ENCODE measurements at places on chromosomes 2 and 18.

- no peak for DNase-seq
These were observed 1.9 kb downstream of the SLC11A1 start for GRCh38 chr2:218383892-218384519.

GRCh38 chr2:106104332-106105062, 89.6 kb downstream of the UXS1 start:
- DNase-seq, result no peak

- DNase-seq, result no peak
These were observed 207.4 kb downstream of the CBLN2 start for GRCh38 chr18:72336786-72337185.

GRCh38 chr2:234422981-234423431, 73.9 kb downstream of the ARL4C start:
- DNase-seq, result peak; percentile 40

DNA sequence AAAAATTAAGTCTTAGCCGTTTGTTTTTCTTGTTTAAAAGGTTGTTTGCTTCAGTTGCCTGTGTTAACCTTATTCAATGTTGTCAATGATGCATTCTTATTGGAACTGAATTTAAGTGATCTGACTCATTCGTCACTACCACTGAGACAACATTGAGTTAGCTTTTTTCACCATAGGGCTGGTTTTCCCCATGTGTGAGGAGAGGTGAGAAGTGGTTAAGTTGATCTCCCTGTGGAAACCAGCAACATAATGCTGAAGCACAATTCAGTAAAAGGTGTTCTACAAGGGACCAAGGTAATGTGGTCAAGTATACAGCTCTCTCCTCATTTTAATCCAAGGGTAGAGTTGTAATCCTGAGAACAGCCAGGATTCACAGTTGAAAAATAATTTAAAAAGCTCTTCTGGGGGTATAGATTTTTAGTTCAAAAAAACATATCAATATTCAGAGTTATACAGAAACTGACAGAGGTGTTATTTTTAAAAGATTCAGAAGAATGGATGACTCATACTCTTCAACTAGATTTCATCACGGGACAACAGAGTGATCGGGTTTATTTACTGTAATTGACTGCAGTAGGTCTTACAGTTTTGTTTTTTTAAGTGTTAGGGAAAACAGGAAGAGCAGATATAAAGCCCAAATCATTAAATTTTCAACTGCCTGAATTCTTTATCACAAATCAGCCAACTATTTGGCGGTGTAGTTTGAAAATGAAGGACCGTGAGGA, 12.6 kb downstream of the NOP58 start:
- DNase-seq, result no peak

DNA sequence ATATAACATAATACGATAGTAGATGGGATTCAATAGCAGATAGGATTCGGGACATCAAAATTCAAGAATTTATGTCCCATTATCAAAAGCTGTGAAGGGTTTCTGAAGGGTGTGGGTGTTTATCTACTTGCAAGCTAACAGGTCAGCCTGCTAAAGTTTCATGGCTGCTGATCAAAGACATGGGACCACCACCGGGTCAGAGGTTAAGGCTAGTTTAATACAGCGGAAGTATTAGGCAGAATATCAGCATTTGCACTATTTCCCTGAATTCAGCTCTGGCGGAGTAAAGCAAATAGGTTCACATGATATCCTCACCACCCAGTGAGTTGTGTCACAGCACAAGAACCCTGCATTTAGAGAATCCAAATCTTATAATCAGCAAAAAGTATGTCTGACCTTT, 82.5 kb downstream of the DSEL start:
- no peak for DNase-seq

Data from stimulated activated CD4-positive, alpha-beta T cell treated with anti-CD3 and anti-CD28 coated beads, TNF-alpha, amount 100 ng/mL, for 4 hours (primary cell).